Lung microvascular endothelial cell (primary cell): ENCODE measurements at places on chromosomes 1 and 21. TPM values are rescaled to one million over a fixed set of nuclear protein-coding genes. Genes with fewer than 3 reads are reported as not detected.

The SLC44A3 gene
- total RNA-seq, result 2.0 and 4.8 TPM in 2 replicates

DNA sequence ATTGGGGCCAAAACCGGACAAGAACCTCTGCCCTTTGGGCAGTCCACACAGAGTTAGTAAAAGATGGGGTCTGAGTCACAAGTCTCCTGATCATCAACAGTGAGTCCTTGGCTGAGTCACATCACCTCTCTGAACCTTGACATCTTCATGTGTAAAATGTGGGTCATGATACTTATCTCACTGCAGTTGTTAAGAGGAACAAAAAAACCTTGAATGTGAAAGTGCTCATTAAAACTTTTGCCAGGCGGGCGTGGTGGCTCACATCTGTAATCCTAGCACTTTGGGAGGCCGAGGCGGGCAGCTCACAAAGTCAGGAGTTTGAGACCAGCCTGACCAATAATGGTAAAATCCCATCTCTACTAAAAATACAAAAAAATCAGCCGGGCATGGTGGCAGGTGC is 15.7 kb downstream of the S100A16 start:
- no peak for DNase-seq

GRCh38 chr1:111190931-111191451 is 9.5 kb downstream of the DENND2D start:
- no peak for DNase-seq

GRCh38 chr1:158830904-158831507 is at the start of gene MNDA:
TSS of gene MNDA (plus strand) at chr1:158831351. CDS start at chr1:158842154, 10,803 bp downstream.
- DNase-seq, result no peak

DNA sequence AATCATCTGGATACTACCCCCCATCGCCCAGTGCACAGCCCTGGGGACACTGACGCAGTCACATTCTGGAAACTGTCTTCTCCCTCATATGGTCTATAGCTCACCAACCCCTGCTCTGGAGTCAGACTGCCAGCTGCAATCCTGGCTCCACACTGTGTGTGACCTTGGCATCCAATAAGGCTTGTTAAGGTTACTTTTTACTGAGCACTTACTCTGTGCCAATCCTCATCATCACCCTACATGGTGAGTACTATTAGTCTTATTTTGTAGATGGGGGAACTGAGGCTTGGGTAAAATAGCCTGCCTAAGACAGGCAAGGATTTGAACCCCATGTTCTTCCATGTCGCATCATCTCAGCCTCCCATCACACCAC is 34.9 kb downstream of the AHDC1 start:
- no peak for DNase-seq

DNA sequence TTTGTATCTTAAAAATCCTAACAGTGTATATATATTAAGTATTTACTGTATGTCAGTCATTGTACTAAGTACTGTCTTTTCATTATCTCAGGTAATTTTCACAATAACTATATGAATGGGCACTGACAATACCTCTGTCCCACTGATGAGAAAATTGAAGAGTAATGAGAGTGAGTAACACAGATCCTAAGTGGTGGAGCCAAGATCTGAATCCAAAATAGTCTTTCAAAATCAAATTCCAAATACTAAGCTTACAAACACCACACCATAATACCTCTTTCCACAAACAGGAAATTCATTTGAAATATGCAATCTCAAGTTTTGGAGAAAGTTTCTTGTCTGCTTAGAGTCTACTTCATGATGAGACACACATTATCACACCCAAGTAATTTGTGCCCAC is 105.9 kb upstream of the EDEM3 start:
- no peak for DNase-seq

GRCh38 chr1:164452549-164452948 is 106.4 kb upstream of the PBX1 start:
- no peak for DNase-seq

The CREG1 gene
- 28.8 and 76.8 TPM in 2 replicates for total RNA-seq

The SPRR1B gene
- not detected in 2 replicates for total RNA-seq

GRCh38 chr1:64038119-64038518 is 165.3 kb upstream of the UBE2U start:
- DNase-seq, result no peak

The EXO1 gene
- 1.4 and 4.8 TPM in 2 replicates for total RNA-seq
